ENCODE measurements at places on chromosomes 7 and 10.
A peak's percentile ranks its signal among the peaks of the same experiment; 100 is the strongest.

DNA sequence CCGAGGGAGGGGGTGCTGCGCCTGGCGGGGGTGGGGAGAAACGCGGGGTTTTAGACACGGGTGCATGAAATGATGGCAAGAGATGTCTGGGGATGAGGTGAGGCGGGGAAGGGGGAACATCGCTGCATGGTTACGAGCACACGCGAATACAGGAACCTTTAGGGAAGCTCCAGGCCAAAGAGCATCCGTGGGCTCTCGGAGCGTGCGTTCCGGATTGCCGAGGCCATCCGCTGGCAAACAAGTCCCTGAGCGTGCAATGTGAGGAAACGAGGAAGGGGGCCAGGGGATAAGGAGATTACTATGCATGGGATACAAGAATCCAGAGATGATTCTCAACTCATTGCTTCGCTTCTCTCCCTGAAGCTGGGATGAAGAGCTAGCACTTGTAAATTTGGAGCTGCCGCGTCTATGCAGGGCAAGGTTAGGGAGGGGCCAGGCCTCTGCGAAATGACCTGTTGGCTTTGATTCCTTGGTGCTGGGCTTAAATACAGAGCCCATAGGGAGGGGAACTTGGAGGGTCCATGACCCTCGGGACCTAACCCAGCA is 520 bp upstream of the WNT2 start:
- no peak for DNase-seq

GRCh38 chr7:36717586-36717985 is 6.7 kb downstream of the AOAH start:
- no peak for DNase-seq

DNA sequence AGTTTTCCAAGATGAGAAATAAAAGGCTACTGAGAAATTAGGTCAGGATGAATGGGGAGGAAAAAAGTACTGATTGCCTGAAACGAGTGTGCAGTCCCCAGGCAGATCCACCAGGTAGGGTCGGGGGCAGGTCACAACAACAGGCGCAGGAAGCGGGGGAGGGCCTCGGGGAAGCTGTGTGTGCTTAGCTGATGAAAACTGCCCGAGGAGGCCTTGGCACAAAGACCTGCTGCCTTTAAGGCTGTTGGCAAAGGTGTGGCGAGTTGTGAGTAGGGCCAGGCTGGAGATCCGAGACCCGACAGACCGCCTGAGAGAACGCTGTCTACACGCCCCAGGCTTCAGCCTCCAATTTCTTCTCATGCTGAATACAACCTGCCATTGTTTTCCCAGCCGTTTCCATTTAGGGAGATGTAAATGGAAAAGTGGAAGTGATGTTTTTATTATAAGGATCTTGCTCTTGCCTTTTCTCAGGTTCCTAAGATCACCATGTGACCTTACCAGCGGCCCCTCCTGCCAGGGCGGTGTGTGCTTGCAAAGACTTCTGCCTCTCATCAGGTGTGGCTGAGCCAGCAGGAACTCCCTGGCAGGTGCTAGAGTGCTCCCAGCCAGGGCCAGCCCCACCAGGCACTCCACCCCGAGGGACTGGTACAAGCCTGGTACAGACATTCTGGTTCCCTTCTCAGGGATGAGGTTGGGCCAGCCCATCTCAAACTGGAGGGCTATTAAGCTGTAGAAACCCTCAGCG is 60.8 kb downstream of the DLG5 start:
- DNase-seq, result no peak

- DNase-seq, result no peak
Measured at GRCh38 chr7:51080622-51081269, 235.9 kb downstream of the COBL start.

- no peak for DNase-seq
Measured at GRCh38 chr7:149720372-149721083, 52.9 kb downstream of the ZNF467 start.

GRCh38 chr7:111113263-111114017 is 22.5 kb downstream of the LRRN3 start:
- DNase-seq, result no peak

DNA sequence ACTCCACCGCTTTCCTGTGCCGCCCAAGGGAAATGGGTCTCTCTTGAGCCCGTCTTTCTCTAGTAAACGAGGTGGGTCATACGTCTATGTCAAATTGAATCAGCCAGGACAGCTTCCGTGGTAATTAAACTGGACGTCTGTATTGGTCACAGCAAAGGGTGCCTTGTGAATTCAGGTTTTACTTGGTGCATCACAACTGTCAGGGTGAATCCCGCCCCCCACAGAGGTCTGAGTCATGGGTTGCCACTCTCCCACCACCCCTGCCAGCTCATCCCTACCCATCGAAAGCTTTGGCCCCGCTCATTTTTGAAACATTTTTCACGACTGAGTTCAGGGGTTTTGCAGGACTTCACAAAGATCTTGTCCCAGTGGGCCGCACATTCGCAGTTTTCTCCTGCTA is 8.0 kb upstream of the SP8 start:
- DNase-seq, result no peak

DNA sequence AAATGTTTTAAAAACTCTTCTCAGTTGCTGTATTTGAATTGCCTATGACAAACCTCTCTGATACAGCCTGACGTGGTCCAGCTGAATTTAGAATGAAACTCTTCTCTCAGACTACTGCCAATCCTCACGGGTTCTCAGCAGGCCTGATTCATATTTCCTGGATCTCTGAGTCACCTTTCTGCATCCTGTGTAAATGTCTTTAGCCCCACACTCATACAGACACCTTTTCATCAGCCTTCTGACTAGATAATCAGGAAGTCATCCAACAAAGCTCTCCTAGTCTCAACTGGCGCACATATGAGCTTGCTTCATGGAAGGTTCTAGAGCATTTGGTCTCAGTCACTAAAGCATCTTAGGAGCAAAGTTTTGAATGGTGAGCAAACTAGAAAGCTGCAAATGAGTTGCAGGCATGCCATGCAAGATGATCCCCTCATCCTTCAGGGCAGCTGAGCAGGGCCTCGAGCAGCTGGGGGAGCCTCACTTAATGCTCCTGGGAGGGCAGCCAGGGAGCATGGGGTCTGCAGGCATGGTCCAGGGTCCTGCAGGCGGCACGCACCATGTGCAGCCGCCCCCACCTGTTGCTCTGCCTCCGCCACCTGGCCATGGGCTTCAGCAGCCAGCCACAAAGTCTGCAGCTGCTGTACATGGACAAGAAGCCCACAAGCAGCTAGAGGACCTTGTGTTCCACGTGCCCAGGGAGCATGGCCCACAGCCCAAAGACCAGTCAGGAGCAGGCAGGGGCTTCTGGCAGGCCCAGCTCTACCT is 182.8 kb downstream of the ARHGAP12 start:
- DNase-seq, result no peak

- peak; percentile 11 for DNase-seq
Measured at GRCh38 chr7:97272237-97272975, 154.9 kb downstream of the SDHAF3 start.

GRCh38 chr7:123782071-123782798 is 33.4 kb upstream of the WASL start:
- no peak for DNase-seq

GRCh38 chr10:14553448-14553847 is 221.2 kb downstream of the FAM107B start:
- no peak for DNase-seq

GRCh38 chr7:3380886-3381685 is 80.0 kb downstream of the SDK1 start:
- no peak for DNase-seq

DNA sequence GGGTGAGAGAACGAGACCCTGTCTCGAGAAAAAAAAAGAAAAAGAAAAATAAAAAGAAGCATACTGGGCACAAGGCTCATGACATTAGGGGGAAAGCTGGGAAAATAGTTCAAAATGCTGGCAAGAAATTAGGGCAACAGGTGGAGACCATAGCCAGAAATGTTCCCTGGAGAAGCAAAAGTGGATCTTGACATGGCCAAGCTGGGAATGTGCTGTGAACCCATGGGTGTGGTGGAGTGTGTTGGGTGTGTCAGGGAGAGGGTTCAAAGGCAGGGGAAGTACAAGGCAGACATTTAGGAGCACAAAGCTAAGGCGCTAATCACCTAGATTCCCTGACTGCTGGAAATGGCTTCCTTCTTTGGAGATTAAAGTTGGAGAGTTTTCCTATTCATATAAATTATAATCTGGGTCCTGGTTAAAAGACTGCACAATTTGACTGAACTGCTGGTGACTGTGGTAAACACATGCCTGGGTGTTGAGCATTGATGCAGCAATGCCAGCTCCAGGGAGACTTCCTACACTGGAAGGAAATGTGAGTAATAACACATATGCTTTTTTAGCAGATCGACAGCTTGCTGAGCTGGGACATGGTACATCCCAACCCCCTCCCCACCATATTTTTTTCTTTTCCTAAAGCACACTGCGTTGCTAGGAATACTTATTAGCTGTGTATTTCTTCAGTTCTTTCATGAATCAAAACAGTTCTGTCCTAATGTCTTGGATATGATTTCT is 70.1 kb upstream of the ARHGAP21 start:
- DNase-seq, result no peak

DNA sequence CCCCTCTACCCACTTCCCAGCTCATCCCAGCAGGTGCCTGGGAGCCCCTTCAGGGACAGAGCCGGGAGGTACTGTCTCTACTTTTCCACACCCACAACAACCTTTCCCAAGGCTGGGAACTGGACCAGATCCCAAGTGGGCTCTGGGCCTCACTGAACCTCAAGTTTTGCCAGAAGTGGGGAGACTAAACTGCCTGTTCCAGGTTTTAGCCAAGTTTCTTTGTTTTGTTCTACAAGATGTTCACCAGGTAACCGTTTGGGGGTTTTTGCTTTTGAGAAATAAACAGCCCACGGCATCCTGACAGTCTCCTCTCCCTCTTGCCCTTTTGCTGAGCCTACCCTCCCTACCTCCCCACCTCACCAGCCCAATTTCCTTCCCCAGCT is 10.6 kb upstream of the EMX2 start:
- no peak for DNase-seq

- DNase-seq, result no peak
Measured at GRCh38 chr7:12761691-12762090, 74.3 kb downstream of the ARL4A start.

GRCh38 chr10:71486484-71487114 is 89.9 kb downstream of the CDH23 start:
- DNase-seq, result peak; percentile 36

- no peak for DNase-seq
Measured at GRCh38 chr7:119684763-119685162, 588.2 kb upstream of the KCND2 start.

DNA sequence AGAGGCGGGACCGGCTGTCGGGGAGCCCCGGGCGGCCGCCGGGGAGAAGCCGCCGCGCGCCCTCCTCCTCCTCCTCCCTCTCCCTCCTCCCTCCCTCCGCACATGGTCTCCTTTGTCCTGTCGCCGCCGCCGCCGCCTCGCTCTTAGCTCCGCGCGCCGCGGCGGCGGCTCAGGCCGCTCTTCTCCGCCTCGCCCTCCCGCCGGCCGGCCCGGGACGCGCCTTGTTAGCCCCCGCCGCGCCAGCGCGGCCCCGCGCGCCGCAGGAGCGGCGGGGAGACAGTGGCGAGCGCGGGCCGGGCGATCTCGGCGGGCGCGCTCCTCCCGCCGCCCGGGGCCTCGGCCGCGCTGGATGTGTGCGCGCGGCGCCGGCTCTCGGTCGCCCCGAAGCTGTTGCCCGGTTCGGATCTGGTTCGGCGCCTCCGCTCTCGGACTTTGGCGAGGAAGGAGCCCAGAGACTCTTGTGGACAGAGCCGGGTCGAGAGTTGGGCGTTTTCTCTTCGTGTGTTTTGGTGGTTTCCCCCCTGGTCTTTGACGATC is 437.4 kb upstream of the GALNT17 start:
- DNase-seq, result peak; percentile 36

GRCh38 chr10:29470355-29470705 is 164.4 kb downstream of the SVIL start:
- no peak for DNase-seq

GRCh38 chr7:8871716-8872115 is 438.3 kb downstream of the NXPH1 start:
- DNase-seq, result no peak

GRCh38 chr7:159207393-159207792 is 62.7 kb upstream of the VIPR2 start:
- DNase-seq, result no peak

DNA sequence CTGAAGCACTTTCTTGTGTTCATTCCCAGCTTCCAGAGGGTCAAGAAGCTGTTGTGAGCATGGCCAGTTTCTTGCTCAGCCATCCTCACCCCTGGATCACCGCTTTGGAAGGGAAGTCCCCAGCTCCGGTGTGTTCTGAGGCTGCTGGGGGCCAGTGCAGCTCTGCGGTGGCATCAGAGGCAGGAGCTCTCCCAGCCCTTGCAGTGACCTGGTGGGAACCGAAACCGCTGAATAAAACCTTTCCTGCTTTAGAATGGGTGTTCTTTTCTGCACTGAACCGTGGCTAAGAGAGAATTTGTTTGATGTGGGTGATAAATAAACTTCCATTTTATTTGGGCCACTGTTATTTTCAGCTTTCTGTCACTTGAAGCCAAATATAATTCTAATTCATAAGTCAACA is 450.9 kb upstream of the VSTM2A start:
- DNase-seq, result no peak

DNA sequence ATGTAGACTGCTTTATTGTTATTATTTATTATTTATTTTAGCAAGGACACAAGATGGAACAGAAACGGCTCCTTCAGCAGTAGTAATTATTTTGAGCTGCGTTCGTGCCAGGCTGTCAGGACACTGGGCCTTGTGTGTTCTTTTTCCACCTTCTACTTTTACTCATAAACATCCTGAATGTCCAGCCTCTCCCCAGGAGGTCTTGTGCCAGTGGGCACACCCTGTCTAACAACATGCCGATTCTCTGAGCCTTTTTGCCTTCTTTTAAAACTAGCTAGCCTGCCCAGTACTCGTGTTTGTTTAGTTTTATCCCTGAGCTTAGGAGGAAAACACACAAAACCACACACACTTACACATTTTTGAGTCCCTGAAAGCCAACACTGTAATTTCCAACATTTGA is 1.2 kb downstream of the SCIN start:
- DNase-seq, result no peak

- peak; percentile 59 for DNase-seq
Measured at GRCh38 chr10:32149252-32149955, 93.2 kb upstream of the KIF5B start.

GRCh38 chr7:127252778-127253280 is at the start of gene GRM8:
Gene GRM8 (minus strand): TSS chr7:127252941.
- DNase-seq, result peak; percentile 19

GRCh38 chr10:100970076-100970913 is 991 bp downstream of the SEMA4G start:
- no peak for DNase-seq

DNA sequence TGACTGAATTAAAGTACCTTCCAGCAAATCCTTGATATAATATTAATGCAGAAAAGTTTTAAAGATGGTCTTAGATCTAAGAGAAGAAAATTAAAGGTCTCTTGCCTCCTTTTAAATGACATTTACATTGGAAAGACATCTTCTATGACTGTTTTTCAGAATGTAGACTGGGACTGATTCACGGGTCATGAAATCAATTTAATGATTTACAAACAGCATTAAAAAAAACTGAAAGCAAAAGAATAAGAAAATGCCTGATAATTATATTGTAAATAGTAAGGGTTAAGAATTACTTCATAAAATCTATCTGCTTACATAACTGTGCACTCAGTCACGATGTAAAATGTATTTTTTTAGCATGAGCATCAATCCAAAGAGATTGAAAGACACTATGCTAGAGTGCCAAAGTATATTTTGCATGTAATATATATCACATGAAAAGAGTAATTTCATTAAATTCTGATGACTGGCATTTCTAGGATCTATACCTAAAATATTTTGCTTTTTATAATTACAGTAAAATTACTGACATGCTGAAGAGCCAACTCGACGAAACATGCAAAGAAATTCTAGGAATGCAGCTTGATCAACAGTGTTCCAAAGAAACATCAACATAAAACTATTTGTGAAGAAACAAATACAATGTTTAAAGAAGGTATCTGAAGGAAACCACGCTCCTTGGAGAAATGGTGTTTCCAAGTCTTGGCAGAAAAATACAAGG is 35.1 kb downstream of the RTKN2 start:
- DNase-seq, result no peak

All from GM12892 (cell line).